Activated naive CD4-positive, alpha-beta T cell treated with Interleukin-2 at 50 U/mL for 16 hours (primary cell): ENCODE measurements at places on chromosomes 16 and 17.
A peak's percentile ranks its signal among the peaks of the same experiment; 100 is the strongest.

DNA sequence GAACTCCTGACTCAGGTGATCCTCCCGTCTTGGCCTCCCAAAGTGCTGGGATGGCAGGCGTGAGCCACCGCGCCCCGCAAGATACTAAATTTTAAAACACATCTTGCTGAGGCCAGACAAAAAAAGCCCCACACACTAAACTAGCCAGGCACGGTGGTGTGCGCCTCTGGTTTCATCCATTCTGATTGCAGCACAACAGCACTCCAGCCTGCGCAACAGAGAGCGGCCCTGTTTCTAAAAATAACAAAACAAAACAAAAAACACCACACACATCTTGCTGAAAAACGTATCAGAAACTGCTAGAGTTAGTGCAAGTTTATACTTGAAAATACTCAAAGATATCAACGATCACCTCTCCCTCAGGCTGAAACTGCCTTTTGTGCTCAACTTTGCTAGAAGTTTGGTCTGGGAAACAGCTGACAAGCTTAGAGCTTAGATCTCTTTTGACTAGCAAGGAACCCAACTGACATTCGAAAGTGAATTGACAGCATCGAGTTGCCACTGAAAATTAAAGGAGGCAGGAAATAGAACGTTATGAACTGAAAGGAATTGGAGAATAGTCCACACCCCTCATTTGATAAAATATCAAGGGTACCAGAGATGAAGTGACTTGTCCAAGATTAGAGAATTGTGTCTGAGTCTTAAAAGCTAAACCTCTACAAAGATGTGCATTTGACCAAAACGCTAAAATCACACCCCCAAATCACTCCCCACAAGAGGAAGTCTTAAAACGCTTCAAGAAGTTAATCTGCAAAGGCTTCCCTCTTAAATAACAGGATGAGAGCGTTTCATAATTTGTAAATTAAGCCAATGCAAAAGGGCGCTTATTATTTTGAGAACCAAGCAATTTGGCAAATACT, 908 bp downstream of the COG4 start:
- no peak for DNase-seq

GRCh38 chr16:5541356-5541755, 443.8 kb upstream of the EEF2KMT start:
- no peak for DNase-seq

- no peak for DNase-seq
Measured at GRCh38 chr16:64700628-64701027, 421.2 kb downstream of the CDH11 start.

DNA sequence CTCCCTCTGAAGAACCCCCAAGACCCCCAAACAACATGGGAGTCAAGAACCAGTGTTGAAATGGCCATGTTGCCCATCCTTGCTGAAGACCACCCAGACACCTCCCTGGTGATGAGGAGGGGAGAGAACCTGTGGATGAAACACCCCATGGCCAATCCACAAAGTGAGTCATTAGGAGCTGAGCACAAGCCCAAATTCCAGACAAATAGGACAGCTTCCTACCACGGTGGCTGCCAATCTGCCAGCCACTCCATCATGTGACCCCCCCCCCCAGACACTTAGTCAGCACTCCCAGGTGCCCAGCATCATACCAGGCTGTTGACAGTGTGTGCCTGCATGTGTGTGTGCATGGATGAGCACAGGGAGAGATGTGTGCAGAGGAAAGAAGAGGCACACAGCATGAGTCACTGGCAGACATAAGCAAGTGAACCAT, 26.4 kb upstream of the RPL38 start:
- no peak for DNase-seq

DNA sequence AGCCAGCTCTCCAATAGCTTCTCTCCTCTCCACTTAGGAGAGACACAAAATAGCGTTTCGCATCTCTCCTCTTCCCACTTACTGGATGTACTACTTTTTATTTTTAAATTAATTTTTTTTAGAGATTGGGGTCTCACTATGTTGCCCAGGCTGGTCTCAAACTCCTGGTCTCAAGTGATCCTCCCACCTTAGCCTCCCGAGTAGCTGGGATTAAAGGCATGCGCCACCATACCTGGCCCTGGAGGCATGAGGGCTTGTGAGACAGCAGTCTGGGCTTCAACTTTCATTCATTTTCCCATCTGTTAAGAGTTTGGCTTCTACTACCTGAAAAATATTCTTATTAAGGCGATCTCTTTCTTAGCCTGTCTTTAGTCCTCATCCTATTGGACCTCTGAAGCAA, 18.3 kb downstream of the SLC7A6OS start:
- DNase-seq = no peak

DNA sequence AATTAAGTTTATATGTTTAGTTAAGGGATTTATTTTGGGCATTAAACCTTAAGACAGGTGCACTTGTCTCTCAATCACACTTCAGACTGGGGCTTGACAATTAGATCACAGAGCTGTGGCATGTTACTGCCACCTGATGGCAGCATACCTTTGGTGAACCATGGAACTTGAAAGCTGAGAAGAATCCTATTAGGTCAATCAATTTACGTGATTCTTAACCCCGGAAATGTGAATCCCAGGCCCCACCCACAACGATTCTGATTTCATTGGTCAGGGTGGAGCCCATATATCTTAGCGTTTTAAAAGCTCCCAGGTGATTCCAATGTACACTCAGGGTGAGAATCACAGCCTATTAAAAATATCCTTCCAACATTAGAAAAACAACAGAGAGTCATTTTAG, 91.0 kb downstream of the GSG1L start:
- peak; percentile 41 for DNase-seq
